GM12865 (cell line): ENCODE measurements at places on chromosomes 7 and 10.

DNA sequence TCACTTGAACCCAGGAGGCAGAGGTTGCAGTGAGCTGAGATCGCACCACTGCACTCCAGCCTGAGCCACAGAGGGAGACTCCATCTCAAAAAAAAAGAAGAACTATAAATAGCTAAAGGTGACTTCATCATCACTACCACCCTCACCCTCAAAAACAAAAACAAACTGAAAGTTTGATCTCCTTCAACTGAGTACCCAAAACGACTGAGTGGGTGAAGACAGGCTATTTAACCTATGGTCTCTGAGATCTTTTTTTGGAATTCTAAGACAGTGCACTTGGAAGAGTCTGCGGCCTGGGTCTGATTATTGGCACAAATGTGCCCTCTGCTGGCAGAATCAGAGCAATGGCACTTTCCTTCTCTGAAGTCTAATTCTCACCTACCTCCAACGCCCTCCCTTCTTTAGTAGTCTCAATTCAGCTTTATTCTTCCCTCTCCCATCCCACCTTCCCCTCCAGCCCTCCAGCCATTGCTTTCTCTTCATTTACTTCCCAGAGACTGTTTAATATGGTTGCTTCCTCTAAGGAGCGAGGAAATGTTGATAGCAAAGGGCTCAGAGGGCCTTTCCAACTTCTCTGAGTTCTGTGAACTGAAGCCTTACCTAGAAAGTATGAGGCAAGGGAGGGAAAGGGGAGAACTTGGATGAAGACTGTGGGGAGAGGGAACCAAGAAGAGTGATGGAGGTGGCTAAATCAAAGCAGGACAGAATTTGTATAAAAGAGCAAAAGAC is 2.9 kb upstream of the MYOZ1 start:
- DNase-seq = peak; percentile 77

- DNase-seq = no peak
Observed at GRCh38 chr10:9222917-9223316, 1168.4 kb downstream of the GATA3 start.

- DNase-seq = no peak
Observed at GRCh38 chr10:78341953-78342614, 308.4 kb downstream of the RPS24 start.

- DNase-seq = no peak
Observed at GRCh38 chr10:127275793-127276450, 79.5 kb upstream of the INSYN2A start.

- no peak for DNase-seq
Observed at GRCh38 chr7:17599733-17600339, 301.4 kb downstream of the AHR start.

DNA sequence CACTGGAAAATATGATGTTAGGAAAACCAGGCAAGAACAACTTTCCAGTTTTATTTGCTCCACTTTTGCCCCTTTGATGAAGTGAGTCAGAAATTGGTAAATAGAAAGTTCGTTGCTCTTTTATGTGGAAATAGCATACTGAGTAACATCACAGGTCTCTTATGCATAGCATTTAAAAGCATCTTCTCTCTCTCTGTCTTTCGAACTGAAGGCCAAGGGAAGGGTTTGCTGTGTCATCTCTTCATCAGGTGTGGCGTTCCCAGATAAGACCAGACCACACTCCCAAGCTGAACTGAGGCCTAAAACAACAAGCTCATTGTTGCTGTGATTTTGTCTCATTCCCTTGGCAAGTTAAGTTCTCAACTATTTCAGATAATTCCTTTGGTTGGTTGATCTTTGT is 131.8 kb upstream of the GRB10 start:
- DNase-seq = no peak

- peak; percentile 70 for DNase-seq
Observed at GRCh38 chr10:34666008-34666704, 148.9 kb downstream of the PARD3 start.

GRCh38 chr10:36109399-36110023 is 467.4 kb upstream of the FZD8 start:
- no peak for DNase-seq

- no peak for DNase-seq
Observed at GRCh38 chr10:5360318-5360915, 4.3 kb upstream of the UCN3 start.

GRCh38 chr10:43731486-43731885 is 82.8 kb upstream of the ZNF32 start:
- DNase-seq = no peak

- DNase-seq = no peak
Observed at GRCh38 chr7:7673240-7673550, 32.6 kb downstream of the UMAD1 start.

- DNase-seq = no peak
Observed at GRCh38 chr7:152564656-152565250, 111.2 kb downstream of the XRCC2 start.

DNA sequence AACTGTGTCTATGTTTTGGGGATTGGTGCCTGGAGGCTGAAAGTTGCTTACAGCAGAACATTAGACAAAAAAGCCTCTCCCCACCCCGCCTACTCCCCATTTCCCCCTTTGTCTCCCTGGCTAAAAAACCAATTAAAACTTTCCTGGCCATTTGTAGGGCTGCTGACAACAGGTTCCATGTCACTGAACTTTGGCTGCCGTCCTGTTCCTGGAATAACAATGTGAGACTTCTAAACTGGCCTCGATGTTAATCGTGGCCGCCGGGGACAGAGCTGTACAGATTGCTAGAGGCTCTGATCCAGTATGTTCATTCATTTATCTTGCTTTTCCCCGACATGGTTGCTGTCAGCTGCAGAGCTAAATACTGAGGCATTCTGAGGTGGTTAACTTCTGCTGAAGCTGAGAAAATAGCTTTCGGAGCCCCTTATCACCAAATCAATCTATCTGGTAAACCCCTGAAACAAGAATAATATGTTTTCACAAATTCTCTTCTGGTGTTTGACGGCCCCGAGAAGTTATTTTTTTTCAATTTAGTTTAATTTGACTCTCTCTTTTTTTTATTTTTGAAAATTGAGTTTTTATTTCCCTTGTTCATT is 271.6 kb downstream of the GFRA1 start:
- DNase-seq = no peak

DNA sequence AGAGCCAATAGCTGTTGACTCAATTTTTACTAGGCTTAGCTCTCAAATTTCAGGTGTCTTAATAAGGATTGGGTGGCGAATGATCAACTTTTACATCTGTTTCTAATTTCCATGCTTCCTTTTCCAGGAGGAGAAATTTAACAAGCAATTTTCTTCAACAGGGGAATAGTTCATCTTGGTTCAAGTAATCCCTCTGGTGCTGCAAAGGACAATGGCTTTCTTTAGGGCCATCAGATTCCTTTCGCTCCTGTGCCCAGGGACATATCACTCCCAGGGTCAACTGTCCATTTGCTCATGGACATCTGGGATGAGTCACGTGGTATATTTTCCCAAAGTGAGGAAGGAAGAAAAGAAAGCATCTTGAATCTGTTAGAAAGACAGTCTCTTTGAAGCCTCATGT is 313.3 kb downstream of the FRMD4A start:
- no peak for DNase-seq

DNA sequence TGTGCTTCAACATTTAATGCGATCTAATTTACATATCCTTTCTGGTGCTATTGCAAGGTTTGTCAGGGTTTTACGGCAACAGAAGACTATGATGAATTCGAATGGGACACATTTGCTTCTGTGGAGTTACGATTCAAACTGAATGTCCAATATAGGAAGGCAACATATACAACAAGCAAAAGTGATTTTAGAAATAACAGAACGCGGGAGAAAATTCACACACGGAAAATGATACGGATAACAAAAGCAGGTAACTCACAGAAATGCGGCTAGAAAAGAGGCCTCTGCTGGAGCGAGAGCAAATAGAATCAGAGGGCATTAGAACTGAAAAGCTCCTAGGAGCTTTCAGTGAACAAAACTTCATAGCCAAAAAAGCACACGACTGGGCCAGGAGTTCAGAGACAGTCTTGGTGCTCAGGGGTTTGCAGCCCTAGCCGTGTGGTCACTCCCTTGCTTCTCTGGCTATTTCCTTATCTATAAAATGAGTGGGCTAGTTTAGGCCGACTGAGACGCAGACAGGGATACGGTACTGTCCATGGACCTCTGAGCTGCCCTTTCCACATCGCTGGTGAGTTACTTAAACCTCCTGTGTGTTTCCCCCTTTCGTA is 557 bp upstream of the TAX1BP1 start:
- DNase-seq = peak; percentile 1

GRCh38 chr10:110034596-110034995 is 26.8 kb downstream of the ADD3 start:
- no peak for DNase-seq

DNA sequence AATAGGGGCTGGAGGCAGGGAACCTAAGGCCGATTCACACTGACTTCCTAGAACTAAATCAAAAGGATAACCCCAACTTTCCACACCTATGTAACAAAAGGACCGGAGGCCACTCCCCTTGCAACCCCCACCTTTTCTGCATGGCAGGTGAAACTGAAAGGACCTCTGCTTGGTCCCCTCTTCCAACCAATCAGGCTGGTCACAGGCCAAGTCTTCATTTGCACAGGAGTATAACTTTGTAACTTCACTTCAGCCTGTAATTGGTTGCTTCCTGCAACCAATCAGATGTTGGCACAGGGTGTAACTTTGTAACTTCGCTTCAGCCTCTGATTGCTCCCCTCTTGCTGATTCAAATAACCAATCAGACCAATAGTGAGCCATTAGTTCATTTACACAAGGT is 190.0 kb downstream of the FAM107B start:
- DNase-seq = peak; percentile 67

GRCh38 chr7:159096736-159097581 is 47.7 kb downstream of the VIPR2 start:
- no peak for DNase-seq
